ENCODE measurements at places on chromosomes 2 and 18.

DNA sequence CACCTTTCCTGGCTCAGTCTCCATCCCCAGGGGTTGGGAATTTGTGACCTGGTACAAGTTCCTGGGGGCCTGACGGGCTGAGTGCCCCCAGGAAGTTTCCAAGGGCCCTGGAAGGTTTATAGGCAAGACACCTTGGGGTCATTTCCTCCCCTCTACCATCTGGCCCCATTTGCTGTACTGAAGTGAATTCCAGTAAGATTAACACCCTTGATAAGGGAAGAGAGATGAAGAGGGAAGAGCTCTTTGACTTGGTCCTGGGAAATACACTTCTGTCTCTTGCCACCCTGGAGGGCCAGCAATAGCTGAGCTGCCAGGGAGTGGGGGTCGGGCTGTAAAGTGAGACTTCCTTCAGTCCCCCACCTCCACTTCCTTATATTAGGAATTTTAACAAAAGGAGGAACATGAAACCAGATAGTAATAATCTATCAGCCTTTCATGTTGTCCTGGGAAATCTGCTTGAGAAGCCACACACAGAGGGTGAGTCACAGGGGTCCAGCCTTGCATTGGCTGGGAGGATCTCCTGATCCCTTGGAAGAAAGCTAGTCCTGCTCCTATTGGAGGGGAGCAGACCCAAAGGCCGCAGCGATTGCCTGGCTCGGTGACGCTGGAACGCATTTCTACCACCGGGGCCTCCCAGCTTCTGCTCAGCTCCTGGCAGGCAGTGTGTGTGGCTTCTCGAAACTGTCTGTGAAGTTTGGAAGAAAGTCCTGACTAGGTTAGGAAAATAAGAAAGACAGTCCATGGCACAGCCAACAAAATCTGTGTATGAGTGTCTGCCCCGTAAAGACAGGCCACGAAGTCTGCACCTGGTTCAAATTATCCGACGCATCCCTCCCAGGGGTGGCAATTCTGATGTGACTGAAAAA, 87.3 kb downstream of the ACAA2 start:
- DNase-seq, result peak; percentile 86

GRCh38 chr2:156748221-156748620, 312.0 kb downstream of the GPD2 start:
- no peak for DNase-seq

DNA sequence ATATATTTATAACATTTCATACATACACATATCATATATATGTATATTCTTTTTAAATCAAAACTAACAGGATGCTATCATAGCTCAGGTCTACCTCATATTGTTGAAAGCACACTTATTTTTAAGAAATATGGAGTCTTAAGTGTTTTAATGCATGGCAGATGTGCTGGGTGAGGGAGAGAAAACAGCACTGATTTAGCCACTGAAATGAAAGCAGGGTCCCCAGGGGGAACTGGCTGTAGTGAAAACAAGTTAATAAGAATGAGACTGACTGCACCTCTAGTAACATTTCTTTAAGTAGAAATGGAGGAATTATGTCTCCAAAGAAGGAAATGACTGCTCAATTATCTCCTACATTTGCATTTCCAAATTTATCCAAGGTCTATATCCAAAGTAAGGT, 857.8 kb downstream of the DCDC2C start:
- DNase-seq, result no peak

DNA sequence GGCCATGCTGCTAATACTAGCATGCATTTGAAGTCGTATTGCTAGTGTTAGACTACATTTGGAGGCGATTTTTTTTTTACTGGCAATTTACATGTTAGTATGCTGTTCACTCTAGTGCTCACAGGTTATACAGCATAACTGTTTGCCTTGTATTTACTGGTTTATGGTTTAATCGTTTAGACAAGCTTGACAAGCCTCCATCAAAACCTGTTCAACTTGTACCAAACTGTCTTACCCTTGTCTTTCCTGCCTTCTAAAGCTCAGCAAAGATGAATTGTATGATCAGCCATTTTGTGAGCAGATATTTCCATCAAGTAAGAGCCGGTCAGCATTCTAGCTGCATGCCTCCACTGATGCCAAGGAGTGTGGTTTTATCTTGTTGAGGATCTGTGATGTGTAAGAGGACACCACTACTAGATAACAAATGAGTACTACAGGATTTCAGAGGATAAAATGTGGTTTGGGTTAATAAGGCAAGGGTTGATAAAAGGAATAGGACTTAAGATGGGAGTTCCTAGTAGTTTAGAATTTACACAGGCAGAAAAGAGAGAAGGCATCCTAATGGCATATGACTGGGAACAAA, 68.4 kb upstream of the ITM2C start:
- DNase-seq, result no peak

DNA sequence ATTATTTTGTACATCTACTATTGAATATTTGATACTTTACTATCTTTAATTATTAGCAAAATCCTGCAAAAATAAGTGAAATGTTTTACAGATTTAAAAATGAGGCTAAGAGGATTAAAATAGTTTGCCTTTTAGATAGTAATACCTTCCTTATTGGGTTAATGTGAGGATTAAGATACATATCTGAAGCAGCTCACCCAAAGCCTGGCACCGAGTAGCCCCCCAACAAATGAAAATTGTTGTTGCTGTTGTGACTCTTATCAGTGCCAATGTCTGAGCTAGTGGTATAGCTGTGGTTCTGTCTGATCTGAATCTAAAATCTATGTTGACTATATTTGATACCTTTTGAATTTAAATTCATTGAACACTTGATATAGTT, 34.6 kb downstream of the GULP1 start:
- no peak for DNase-seq

DNA sequence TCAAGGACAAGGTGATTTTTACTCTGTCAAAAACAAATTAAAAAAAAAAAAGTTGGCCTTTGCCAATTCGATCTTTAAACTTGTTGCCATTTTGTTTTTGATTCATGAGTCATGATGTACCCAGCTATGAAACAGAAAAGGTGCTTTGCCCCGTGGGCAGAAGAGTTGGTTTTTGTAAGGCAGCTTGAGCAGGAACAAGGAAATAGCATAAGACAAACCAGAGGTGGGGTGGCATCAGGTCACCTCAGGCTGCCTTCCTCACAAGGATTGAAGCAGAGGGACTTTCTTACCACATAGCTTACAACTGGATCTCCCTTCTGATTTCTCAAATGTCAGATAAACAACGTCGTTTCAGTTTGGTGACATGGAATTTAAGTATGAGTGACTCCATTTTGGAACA, 123.8 kb downstream of the ARL4C start:
- DNase-seq, result no peak

- DNase-seq, result no peak
These were observed 169.4 kb downstream of the INSIG2 start for GRCh38 chr2:118257696-118258095.

DNA sequence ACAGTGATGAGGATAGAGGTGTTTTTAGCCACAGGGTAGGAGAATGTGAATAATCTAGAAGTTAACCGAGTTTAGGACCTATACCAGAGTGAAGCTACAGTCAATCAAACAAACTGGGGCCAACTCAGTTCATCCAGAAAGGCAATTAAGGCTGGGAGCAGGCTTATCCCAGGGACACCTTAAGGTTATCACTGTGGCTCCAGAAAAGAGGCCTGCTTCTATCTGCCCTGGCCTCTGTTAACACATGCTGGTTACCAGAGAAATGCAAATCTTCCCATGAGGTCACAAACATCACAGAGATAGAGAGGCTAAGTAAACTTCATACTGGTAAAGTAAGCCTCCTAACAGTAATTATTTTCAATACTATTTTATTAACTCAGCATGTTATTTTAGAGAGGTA, 93.2 kb upstream of the GRB14 start:
- DNase-seq, result no peak
